Cerebellum (tissue), 4 donors: ENCODE measurements at places on chromosomes 16 and 17. TPM values are rescaled to one million over a fixed set of nuclear protein-coding genes. Genes with fewer than 3 reads are reported as not detected.

ODAD4 gene
- 3.7 TPM for total RNA-seq

STAC2 gene
- total RNA-seq = 0.64 TPM

DNA sequence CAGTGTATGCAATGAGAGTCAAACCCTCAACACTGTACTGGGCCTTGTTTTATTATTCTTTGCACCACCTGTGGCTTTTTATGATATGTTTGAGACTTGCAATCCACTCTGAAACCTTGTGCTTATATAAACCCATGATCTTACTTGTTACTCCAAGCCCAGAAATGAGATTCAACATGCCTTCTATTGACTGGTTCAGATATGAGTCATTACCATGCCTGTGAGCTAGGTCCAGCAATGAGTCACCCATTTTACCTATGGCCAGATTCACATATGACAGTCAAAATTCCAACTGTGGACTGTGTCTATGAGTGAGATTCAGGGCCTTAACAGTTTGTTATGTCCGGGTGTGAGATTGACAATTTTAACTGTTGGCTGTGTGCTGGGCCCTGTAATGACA lies 1846.1 kb downstream of the TP53TG3F start:
- DNase-seq = no peak

GRCh38 chr17:48583708-48584222 lies 5.6 kb upstream of the HOXB4 start:
- no peak for DNase-seq

GRCh38 chr17:13420418-13420826 lies 181.3 kb downstream of the HS3ST3A1 start:
- DNase-seq = no peak

PRSS21 gene
- not detected for total RNA-seq

DNA sequence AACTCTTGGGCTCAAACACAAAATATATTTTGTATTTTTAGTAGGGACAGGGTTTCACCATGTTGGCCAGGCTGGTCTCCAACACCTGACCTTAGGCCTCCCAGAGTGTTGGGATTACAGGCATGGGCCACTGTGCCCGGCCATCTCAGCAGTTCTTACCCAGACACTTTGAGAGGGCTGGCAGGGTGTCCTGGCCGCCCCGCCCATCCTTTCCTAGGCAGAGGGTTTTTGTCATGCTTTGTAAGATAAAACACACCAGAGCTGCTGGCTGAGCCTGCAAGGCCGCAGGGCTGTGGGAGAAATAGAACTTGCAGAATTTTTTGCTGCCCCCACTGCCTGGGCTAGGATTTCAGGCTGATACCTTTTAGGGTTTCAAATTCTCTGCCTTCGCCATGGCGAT lies 8.7 kb downstream of the PPL start:
- DNase-seq = no peak
